Jurkat, Clone E6-1 (cell line): ENCODE measurements at places on chromosomes 3 and 15.

GRCh38 chr3:36580716-36581115, 183.6 kb downstream of the DCLK3 start:
- DNase-seq = no peak

- no peak for DNase-seq
These were observed 191.6 kb upstream of the MEIS2 start for GRCh38 chr15:37291920-37292319.

- no peak for DNase-seq
These were observed 176.4 kb upstream of the MDFIC2 start for GRCh38 chr3:70488816-70489215.

- DNase-seq = no peak
These were observed 26.4 kb upstream of the SKIL start for GRCh38 chr3:170331143-170331542.

GRCh38 chr3:42569593-42570142, 12.1 kb downstream of the SEC22C start:
- DNase-seq = no peak

DNA sequence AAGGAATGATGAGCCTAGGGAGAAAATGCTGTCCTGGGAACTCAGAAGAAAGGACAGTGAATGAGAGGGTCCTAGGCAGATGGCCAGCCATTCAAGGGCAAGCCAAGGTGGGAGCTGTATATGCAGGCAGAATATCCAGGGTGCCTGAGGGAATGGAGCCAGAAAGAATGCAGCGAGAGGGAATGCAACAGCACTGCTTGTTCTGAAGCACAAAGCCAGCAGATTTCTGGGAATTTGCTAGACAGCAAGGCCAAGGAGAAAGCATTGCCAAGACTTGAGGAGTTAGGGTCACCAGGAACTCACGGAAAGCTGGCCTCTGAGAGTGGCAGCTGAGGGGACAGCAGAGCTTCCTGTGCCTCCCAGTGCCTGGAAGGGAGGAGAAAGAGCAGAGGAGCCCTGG, 200.6 kb downstream of the MYRIP start:
- DNase-seq = no peak

DNA sequence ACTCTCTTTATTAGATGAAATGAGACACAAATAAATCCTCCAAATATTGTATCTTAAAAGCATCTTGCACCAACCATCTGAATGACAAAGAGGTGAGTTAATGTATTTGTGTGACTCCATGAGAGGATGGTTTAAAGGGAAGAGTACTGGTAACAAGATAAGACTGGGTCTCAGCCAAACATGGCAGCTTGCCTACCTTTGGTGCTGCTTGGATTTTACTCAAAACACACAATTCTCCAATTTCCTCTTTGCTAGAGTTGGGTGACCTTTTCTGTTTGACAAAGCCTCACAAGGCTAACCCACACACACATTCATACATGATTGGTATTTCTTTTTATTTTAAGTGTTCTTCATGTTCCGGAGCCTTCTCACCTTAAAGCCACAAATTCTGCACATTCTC, 506.4 kb downstream of the FGF12 start:
- DNase-seq = no peak

DNA sequence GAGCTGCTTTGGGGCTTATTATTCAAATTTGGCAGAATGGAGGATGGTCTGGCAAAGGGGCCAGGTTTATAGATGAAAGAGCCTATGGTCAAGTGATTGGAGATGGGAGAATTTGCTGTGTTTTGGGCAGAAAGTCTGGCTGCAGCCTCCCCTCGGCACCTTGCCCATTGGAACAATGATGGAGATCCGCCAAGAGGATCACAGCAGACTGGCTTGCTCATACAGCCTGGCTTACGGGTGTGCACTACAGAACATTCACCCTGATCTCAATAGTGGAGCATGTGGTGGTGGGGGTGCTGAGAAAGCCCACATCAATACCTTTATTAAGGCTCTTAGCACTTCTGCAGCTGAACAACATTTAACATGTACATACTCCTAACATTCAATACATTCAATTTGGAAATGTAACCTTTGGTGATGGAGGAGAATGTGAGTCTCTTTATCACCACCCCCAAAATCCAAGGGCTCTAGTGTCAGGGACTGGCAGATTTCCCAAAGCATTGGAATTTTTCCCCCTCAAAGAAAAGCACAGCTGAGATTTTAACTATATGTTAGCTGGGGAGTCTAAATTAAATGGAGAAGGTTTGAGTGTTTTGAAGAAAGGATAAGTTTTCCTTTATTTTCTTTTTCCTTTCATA, 118.4 kb upstream of the TMC3 start:
- no peak for DNase-seq

- no peak for DNase-seq
These were observed 246.8 kb upstream of the STT3B start for GRCh38 chr3:31285833-31286486.
